ENCODE measurements at places on chromosomes 2 and 18. TPM values are rescaled to one million over a fixed set of nuclear protein-coding genes. Genes with fewer than 3 reads are reported as not detected.

CXCR1 gene
- 0.14 TPM for total RNA-seq

CDH7 gene
- not detected for total RNA-seq

PLCL1 gene
- 1.3 TPM for total RNA-seq

DNA sequence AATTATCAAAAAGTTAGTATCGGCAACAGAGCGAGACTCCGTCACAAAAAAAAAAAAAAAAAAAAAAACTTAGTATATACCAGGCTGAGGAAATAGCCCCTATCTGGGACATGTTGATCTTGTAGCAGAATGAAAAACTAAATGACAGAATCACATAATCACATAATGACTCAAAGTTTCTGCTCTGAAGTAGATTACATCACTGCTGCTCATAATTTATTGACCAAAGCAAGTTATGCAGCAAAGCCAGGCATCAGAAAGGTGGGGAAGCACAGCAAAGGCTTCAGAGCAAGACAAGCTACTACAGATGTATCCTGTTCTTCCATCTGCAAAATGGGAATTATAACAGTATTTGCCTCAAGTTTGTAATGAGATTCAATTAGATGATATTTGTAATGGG is 68.1 kb downstream of the BOD1L2 start:
- H3K27me3 ChIP-seq = peaks cover 13% of the 10 kb centered on the region
- no peak overlapping the region for H3K4me3 ChIP-seq
- peaks cover 4% of the 10 kb centered on the region for H3K4me1 ChIP-seq
- no peaks in the 10 kb centered on the region for H3K36me3 ChIP-seq
- no peak for DNase-seq

DNA sequence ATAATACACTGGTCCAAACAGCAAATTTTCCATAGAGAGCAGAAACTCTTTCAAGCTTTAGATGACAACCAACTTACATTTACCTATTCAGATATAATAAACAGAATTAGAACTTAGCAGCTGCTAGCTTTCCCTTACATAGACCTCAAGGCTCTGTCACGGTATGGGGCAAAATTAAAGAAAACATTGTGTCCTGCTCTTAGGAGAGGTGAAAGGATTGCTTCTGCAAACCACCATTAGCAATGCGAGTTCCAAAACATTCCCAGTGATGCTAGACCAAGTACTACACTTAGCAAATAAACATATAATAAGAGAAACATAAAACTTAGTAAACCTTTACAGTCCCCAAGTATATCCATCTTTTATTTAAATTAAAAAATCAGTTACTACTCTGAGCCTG is 183.3 kb downstream of the CAMKMT start:
- no peaks in the 10 kb centered on the region for H3K27me3 ChIP-seq
- DNase-seq = no peak
- H3K27ac ChIP-seq = no peak overlapping the region

GRCh38 chr18:24094561-24094960 is 44.3 kb upstream of the CABYR start:
- peaks cover 4% of the 10 kb centered on the region for H3K4me1 ChIP-seq
- no peak overlapping the region for H3K4me3 ChIP-seq
- peaks cover 52% of the 10 kb centered on the region for H3K36me3 ChIP-seq
- H3K27ac ChIP-seq = peak overlapping the region; percentile 28
